AG04450 (cell line): ENCODE measurements at places on chromosomes 5 and 9.

DNA sequence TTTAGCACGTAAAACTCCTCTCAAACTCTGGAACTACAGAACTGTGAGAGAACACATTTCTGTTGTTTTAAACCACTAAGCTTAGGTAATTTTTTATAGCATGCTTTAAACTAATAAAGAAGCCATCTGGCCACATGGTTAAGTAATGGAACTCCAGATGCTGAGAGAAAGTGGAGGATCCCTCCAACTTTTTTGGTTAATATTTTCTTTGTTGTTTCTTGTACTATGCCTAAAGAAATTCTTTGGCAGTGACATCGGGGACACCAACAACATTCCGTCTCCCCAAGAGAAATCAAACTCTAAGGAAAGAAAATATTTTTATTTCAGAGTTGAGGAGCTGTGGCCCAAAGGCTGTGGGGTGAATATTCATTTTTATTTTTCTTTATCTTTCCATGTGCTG is 734.8 kb upstream of the CDH9 start:
- DNase-seq, result no peak

DNA sequence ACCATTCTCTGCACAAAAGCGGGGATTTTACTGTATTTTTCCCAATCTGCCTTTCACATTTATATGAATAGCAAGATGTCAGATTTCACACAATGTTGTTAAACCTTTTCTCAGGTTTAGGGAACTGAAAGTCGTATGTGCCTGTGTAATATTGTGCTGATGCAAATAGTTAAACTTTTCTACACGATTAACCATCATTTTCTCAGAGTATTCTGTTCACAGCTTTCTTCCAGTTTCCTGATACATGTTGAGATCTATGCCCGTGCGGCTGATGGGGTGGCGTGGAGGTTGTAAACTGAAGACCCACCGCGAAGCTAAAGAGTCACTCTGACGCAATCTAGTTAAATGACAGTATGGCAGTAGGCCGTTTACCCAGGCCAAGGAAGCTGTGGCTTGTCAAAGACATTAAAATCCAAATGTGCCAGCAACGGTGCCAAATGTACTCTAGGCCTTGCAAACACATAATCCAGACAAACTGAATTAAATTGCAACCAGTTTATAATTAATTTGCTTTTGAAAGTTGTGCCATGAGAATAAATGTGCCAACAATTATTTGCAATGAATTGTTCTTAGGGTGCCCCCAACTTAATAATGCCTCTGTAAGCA is 145.7 kb downstream of the EBF1 start:
- no peak for DNase-seq

GRCh38 chr9:113187929-113188595 is 33.0 kb downstream of the FKBP15 start:
- DNase-seq, result peak; percentile 76

DNA sequence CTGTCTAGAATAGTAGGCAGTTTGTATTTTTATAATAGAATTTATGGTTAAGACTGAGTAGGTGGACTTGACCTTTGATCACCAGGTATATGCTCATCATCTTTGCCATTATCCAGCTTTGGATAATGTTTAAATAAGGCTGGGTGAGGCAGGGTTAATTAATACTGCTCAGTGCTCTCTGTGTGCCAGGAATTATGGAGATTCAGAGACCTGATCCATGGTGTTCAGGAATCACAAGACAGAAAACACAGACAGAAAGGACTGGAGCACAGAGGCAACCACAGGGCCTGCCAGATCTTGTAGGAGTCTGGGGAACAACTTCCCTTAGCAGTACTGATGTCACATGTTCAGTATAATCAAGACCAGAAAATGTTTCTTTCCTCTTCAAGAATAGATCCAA is 186.3 kb upstream of the ADCY2 start:
- DNase-seq, result no peak

GRCh38 chr9:131826053-131826452 is 86.2 kb upstream of the RAPGEF1 start:
- no peak for DNase-seq

DNA sequence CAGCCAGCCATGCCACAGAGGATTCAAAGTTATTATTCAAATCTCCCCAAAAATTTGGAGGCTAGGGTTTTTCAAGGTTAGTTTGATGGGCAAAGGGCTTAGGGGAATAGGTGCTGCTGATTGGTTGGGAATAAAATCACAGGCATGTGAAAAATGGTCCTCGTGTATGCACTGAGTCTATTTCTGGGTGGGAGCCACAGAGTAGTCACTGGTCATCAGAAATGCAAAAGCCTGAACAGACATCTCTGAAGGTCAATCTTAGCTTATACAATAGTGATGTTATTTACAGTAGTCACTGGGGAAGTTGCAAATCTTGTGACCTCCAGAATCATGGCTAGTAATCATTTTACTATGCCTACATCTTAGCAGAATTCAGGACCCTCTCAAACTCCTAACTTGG is 1.3 kb downstream of the IL33 start:
- no peak for DNase-seq

DNA sequence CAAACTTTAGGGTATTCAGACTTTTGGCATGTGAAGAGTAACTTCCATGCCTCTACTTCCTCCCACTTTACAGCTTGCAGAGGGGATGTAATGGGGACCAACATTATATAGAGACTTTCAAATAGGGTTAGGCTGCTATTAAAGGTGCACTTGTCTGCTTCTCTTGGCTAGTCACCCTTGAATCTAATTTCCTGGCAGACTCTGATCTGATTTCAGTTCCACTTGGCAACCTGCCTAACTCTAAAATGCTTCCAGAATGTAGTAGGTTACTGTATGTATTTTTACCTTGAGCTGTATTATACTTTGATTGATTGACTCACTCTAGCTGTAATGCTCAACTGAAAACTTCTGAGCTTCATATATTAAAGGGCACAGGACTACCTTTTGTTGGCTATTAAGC is 693.4 kb downstream of the KCTD16 start:
- DNase-seq, result no peak

GRCh38 chr9:5478206-5478605 is 27.9 kb downstream of the CD274 start:
- no peak for DNase-seq

GRCh38 chr5:169826618-169827017 is 153.7 kb downstream of the INSYN2B start:
- DNase-seq, result no peak

DNA sequence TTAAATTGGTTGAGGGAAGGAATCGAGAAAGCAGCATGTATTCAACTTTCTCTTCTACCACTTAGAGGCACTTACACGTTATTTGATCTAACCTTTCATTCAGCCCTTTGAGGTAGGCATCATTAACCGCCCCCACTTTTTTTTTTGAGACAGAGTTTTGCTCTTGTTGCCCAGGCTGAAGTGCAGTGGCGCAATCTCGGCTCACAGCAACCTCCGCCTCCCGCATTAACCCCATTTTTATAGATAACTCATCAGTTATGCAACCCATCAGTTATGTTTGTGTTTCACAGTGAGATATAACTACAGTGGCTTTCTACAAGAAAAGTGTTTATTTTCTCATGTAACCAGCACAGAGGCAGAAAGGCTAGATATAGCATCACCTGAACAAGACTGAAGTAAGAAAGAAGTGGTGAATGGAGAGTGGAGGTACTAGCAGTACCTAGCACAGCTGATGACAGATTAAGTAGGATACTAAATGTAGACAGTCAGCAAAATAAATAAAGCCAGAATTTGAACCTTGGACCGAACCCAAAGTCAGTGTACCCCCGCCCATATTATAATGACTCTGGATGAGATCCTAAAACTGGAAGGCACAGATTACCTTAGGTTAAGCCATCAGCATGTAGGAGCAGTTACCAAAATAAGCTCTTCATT is 91.2 kb downstream of the PJA2 start:
- no peak for DNase-seq

GRCh38 chr5:121031491-121031890 is 567.4 kb downstream of the PRR16 start:
- DNase-seq, result no peak

GRCh38 chr5:149310947-149311658 is 34.2 kb upstream of the GRPEL2 start:
- DNase-seq, result peak; percentile 41

- no peak for DNase-seq
These were observed 84.7 kb upstream of the TBC1D2 start for GRCh38 chr9:98339987-98340800.
